ENCODE measurements at places on chromosomes 5 and 9. TPM values are rescaled to one million over a fixed set of nuclear protein-coding genes. Genes with fewer than 3 reads are reported as not detected.

- DNase-seq = no peak
These were observed 13.4 kb upstream of the EXOC3 start for GRCh38 chr5:429453-430188.

DNA sequence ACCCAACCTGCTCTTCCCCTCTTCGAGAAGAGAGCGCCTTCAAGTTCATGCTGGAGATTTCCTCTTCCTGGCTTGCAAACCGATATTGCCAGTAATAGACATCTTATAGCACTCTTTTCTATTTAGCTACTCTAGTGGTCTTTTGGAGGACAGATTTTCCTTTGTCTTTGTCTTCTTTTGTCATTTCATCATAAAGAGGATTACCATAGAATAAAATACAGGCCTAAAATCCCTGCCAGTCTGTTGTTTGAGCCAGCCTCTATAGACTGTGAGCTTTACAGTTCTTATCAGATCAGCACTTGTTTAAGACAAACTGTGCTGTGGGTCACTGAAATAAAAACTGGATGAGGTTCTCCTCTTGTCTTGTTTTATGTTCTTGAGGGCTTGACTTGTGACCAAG, 802.8 kb downstream of the NR2F1-AS1 start:
- DNase-seq = no peak

- no peak for DNase-seq
These were observed 1844.3 kb downstream of the MAT2B start for GRCh38 chr5:165349735-165350134.

N4BP3 gene
- 3.4 TPM for polyA plus RNA-seq

DNA sequence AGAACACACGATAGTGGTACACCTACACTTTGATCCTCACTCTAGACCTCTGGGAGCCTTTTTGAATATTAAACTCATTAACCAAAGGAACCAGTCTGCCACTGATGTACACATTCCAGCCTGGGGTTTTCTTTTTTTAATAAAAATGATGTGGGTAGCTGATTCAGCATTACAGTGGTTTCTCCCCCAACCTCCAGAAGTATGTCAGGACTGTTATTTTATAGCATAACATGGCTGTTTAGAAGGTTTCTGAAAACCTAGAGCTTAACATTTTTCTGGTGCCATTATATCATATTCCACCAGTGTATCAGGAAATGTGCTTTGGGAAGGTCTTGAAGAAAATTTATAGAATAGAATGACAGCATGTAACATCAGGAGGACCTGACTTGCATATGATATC, 540.9 kb upstream of the WWC1 start:
- DNase-seq = no peak

- no peak for DNase-seq
These were observed 492 bp upstream of the NEK6 start for GRCh38 chr9:124257070-124257843.

KCNN2 gene
- polyA plus RNA-seq = 4.0 TPM

Measured in left kidney (tissue), 8 donors.